CD4-positive, alpha-beta T cell treated with Interleukin-6 for 4 hours (primary cell): ENCODE measurements at places on chromosomes 2 and 18.

- no peak for DNase-seq
These were observed 98.7 kb upstream of the ST3GAL5 start for GRCh38 chr2:85987266-85988174.

DNA sequence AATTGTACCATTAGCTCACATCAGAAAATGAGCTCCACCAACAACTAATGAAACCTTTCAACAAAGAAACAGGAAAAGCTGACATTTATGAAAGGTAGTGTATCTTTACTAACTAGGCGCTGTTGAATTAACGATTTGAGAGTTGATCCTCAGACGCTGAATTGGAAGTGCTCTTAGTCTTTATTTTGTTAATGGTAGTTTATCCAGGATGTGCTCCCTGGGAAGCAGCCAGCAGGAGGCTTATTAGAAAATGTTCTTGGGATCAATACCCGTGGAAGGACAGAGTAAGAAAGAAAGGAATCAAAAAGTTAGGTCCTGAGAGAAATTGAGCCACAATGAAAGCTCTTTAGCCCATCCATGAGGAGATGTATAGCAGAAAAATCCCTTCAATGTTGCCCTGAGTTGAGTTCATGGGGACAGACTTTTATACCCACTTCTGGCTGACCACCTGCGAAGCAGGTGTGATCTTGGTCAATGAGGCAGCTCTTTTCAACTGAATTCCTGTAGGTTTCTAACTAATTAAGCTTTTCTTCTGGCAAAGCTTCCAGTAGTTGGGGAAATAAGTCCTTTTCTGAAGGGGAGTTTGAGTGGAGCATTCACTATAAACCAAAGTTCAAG is 492.6 kb upstream of the REG3G start:
- no peak for DNase-seq

DNA sequence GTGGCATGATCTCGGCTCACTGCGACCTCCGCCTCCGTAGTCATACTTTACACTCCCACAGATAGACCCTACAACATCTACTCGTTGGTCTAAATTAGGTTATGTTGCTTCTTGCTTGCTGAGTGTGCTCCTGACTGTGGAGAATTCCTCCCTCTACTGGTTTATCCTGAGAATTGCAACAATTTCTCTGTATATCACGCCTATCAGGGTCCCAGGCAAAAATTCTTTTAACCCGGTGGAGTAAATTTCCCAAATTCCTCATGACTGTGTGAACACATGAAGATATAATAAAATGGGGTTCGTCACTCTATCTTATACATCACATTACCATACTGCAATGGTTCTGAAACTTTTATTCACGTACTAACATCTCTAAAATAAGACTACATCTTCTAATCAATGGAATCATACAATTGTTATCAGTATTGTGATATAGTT is 156.7 kb downstream of the EVA1A start:
- no peak for DNase-seq

- no peak for DNase-seq
These were observed 15.5 kb downstream of the DUSP19 start for GRCh38 chr2:183093857-183094657.

GRCh38 chr18:55214534-55214933 is 255.3 kb upstream of the CCDC68 start:
- no peak for DNase-seq

DNA sequence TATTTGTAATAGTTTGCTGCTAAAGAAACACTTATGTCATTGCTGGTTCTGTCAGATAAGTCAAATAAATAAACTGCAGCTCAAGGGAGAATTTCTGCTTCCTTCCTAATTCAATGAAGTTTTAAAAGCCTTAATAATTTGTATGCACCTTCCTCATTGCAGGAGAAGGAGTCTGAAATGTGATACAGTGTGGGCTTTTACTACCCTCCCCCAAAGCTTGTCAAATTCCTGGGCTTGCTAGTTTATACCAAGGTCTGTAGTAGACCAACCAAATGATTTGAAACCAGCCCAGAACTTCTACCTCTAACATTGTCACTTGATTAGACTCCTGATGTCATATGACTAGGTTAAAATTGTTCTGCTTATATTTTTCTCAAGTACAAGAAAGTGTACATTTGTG is 131.8 kb downstream of the DTNA start:
- DNase-seq: no peak

- no peak for DNase-seq
These were observed 4.6 kb upstream of the IMPACT start for GRCh38 chr18:24421831-24422230.

DNA sequence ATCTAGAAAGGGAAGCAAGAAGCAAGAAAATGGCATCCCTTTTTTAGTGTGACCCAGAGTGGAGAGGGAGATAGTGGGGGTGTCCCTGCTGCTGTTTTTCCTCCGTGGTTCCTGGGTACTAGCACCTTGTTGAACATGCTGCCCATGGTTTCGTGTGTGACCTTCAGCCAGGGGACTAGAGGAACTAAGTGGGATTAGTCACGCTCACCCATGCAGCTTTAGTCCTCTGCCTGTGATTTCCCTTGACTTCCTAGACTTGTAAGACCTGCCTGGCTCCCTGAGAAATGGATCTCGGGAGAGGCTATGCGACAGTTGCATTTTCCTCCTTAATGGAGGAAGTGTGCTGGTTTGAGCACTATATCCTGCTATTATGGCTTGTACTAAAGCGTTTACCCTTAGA is 471.4 kb downstream of the DCDC2C start:
- no peak for DNase-seq

- DNase-seq: no peak
These were observed 34.9 kb upstream of the SLC35G4 start for GRCh38 chr18:11574545-11574944.

DNA sequence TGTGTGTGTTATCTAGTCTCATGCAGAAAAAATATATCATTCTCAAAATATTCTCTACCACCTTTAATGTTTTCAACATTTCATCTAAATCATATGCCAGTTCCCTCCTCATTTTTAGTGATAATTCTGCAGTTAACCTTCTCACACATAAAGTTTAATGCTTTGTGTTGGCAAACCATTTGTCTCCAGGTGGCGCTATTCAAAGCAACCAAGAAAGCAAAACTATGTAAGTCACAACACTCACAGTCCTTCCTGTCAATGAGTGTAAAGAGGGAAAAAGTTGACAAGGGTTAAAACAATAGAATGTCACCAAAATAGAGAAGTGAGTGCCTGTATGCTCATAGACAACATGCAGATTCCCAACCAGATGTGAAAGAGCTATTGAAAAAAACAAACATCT is 961.6 kb upstream of the LRRTM1 start:
- no peak for DNase-seq

DNA sequence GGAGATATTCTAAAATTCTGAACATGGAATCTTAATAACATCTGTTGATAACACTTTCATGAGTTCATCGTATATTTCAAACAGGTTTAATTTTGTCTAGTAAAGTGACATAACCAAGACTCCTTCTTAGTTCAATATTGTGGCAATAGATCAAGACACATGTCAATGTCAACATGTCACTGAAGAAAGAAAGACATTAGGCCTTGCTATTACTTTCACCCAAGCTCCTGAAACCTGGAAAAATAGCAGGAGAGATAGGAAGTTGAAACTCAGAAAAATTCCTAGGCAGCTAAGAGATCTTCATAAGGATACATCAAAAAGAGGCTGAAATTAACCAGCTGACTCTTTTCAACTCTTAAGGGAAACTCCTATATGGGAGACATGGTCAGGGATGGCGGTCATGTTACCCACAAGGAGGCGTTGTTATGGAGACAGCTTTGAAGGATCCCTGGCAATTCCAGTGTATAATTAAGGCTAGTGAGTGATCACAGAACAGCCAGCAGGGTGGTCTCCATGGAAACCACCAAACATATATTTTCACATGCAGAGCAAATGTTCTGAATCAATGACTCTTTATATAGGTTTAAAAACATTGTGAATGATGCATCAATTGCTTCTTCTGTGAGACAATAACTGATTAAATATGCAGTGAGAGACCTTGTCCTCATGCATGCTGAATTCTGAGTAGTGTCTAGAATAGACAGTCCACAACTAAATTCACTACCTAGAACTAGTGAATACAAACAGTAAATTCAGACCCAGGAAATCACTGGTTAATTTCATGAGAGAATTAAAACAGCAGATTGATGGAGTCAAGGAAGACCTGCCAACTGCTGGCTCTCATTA is 115.3 kb upstream of the RIOK3 start:
- DNase-seq: no peak
